ENCODE measurements at places on chromosomes 13 and 19.
A peak's percentile ranks its signal among the peaks of the same experiment; 100 is the strongest.

DNA sequence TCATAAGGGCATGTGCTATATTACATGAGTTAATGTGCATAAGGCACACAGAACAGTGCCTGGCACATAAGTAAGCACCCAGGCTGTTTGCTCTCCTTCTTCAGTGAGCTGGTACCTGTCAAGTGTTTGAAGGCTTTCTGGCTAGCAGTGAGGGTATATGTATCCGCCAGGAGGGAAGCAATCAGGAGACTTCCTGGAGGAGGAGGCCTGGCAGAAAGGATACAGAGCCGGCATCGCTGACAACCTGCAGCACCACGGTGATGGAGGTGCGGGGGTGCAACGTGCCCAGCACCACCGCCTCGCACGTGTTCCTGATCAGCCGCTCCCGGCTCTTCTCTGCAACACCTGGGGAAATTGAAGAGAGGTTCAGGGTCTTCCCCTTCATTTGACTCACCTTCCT is 5.5 kb downstream of the EXOSC5 start:
- DNase-seq: no peak

GRCh38 chr19:30324982-30325381 is 47.2 kb upstream of the ZNF536 start:
- no peak for DNase-seq

GRCh38 chr19:35715981-35716800 is 1.6 kb upstream of the KMT2B start:
- DNase-seq: no peak

DNA sequence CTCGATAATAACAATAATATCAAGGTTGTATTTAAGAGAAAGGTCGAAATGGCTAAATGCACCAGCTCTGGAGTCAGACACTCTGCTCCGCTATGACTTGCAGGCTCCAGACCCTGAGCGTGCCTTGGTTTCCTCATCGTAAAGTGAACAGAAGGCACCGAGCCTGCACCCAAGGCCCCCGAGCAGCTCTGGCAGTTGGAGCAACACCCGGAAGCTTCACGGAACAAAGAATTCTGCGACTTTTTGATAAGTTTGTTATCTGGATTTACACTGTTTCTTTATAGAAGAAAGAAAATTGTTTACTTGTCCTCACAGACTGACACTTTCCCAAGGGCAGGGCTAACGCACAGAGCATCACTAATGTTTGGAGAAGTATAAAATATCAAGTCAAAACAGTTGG is 4.4 kb downstream of the GRTP1 start:
- DNase-seq: no peak

GRCh38 chr19:982567-983170 is 1.5 kb upstream of the WDR18 start:
- peak; percentile 55 for DNase-seq

DNA sequence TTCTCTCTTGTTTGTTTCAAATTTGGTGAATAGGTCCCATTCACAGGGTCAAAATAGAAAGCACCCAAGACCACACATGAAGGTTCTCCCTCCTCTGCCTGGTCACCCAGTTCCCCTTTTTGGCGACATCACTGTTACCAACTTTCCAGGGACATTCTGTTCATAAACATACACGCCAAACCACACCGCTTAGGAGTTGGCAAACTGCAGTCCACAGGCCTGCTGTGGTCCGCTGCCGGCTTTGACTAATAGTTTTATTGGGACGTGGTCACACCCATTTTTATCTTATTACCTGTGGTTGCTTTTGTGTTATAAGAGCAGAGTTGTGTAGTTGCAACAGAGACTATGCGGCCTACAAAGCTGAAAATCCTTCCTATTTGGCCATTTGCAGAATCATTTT is 24.2 kb downstream of the UHRF1 start:
- DNase-seq: no peak

DNA sequence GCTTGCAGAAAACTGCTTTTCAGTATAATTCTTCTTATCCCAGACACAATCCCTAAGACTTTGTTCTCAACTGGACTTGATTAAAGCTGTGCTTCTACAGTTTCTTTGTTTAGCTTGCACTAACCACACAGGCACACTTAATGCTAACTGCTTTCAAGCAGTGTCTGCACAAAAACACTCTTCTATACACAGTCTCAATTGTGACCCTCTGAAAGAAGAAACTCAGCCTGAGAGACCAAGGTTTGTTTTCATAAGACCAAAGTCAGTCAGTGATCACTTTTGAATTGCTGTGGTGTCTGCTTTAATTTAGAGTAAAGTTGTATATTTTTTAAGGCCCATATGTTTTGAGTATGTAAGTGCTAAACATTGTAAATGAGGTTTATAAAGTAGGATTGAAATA is 431.2 kb downstream of the KCTD12 start:
- DNase-seq: no peak

GRCh38 chr13:23578411-23579071 is 8.3 kb downstream of the TNFRSF19 start:
- peak; percentile 19 for DNase-seq

GRCh38 chr19:54189145-54189734 is at the start of gene MBOAT7:
Gene MBOAT7, minus strand, starts transcription at chr19:54189580. Its CDS starts 1,072 bp downstream, at chr19:54188508.
- no peak for DNase-seq

- DNase-seq: no peak
Measured at GRCh38 chr13:21075011-21075378, 13.6 kb upstream of the LATS2 start.

GRCh38 chr19:29212356-29212647 is 649 bp downstream of the UQCRFS1 start:
- no peak for DNase-seq

DNA sequence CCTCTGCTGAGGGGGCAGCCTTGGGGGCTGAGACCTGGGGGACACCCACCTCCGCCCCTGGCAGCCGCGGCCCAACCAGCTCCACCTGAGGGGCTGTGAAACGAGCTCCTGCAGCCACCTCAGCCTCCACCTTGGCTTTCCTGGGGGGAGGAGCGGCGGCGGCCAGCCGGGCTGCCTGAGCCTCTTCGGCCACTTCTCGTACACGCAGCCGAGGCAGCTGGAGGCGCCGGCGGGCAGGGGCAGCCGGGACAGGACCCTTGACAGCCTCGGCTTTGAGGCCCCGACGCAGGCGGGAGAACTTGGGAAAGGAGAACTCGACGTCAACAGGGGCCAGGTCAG is 7.6 kb upstream of the HIPK4 start:
- DNase-seq: no peak

GRCh38 chr13:99331881-99332293 is 24.7 kb upstream of the GPR183 start:
- DNase-seq: no peak

- no peak for DNase-seq
Measured at GRCh38 chr13:113547238-113547971, 37.1 kb upstream of the TFDP1 start.

DNA sequence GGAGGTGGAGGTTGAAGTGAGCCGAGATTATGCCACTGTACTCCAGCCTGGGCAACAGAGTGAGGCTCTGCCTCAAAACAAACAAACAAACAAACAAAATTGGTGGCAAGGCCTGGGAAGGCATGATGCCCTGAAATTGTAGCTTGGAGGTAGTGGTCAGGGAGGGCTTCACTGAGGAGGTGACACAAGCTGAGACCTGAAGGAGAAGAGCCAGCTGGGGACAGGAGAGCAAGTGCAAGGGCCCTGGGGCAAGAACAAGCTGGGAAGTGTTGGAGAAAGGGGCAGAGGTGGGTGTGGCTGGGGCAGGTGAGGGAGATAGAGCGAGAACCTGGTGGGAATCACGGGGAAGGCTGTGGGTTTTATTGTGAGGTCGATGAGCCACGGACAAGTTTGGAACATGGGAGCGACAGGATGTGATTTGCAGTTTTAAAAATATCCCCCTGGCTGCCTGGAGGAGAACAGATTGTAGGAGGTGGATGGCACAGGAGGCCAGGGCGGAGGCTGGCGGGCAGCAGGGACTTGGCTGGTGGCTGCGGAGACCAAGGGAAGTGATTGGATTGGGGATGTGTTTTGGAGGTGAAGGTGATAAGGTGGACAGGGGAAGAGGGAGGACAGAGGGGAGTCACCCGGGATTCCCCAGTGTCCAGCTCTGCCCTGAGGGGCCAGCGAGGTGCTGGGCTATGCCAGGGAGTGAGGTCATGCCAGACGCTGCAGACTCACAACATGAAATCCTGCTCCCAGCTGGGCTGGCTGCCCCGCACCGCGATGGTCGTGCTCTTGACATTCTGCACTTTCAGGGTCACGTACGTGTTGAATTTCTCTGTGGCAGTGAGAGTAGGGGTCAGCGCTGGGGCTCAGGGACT is 14.0 kb downstream of the UNC13A start:
- no peak for DNase-seq

GRCh38 chr19:19514215-19514657 is 1.1 kb downstream of the TSSK6 start:
- no peak for DNase-seq

DNA sequence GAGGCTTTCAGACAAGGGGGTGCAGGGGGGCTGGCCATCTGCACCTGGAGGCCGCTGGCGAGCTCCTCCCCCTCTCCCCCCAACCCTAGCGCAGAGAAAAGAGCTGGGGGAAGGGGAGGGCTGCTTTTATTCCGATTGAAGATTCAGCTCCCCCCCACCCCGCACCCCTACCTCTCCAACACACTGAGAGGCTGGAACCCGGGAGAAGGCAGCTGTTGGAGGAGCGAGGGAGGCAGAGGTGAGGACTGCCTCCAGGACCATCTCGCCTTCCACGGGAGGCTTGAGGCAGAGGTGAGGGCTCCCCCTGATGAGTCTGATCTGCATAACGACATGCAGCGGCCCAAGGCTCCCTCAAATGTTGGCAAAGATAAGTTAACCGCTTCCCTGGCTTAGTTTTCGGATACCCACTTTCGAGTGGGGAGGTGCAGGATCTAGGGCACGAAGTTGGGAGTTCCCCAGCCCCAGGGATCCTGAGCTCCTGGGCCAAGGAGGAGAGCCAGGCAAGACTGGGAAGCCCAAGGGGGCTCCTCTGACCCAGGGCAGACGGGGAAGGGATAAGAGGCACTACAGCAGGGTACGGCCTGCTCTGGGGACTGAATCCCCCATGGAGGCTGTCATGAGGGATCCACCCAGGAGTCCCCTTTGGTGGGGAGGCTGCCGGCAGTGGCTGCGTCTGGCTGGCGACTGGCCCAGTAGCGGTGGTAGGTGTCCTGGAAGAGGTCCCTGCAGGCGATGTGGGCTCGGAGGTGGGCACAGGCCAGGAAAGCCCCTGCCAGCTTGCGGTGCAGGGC is 1.2 kb upstream of the NUMBL start:
- DNase-seq: no peak

- DNase-seq: no peak
Measured at GRCh38 chr19:53519446-53519845, 18.5 kb upstream of the ZNF331 start.

DNA sequence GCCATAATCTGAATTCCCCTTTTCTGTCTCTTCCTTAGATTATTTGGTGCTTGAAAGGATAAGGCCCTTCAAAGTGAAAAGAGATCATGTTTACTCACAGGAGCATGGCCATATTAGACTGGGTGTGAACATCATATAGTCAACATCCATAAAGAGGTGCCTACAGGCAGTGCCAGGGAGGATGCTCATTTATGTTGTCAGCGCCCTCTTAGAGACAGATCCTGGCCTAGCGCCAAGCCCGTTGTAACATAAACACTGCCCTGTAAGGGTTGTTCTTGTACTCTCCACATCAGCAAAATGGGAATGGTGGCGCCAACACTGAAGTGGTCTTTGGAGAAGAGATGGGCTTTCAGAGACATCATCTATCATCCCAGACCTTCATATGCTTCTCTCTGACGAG is 16.1 kb downstream of the PCDH8 start:
- no peak for DNase-seq

GRCh38 chr13:78133511-78133910 is 214.9 kb upstream of the EDNRB start:
- DNase-seq: no peak

DNA sequence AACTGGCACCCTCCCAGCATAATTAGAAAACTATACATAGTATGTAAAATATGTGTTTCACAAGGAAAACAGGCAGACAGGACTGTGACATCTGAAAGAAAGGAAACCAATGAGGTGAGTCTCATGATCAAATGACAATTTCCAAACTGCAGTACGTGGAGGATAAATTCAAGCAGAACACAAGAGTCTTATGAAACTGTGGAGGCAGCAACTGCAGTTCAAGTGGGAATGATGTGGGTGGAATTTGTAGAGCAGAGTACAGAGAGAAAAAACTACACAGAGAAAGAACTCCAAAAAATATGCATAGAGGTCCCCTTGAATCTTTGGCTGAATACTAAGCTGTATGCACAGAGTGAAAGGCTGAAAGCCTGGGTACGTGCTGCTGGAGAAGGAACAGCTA is 9.7 kb downstream of the SIGLEC6 start:
- no peak for DNase-seq

GRCh38 chr13:103734837-103735236 is 668.6 kb upstream of the SLC10A2 start:
- no peak for DNase-seq

- DNase-seq: no peak
Measured at GRCh38 chr13:59111751-59112171, 1052.0 kb downstream of the DIAPH3 start.

DNA sequence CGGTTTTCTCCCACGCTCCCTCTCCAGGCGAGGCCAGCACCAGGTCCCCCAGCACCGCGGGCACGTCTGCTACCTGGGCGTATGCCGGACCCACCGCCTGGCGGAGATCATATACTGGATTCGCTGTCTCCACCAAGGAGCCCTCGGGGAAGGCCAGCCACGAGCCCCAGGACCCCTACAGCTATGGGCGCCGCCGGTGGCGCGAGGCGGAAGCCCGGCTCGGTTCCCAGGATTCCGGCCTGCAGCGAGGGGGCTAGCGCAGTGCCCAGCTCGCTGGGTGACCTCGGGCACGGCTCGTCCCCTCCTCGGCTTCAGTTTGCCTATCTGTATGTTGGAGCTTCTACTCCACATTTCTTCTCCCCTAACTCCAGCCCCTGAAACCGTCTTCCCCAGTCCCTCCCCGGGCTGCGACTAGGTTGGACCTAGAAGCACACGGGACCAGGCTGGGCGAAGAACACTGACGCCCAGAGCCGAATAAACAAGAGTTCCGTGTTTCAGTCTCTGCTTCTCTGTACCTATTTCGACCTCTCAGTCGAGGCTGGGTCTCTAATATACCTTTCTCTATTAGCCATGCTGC is 749 bp upstream of the CPT1C start:
- DNase-seq: no peak

DNA sequence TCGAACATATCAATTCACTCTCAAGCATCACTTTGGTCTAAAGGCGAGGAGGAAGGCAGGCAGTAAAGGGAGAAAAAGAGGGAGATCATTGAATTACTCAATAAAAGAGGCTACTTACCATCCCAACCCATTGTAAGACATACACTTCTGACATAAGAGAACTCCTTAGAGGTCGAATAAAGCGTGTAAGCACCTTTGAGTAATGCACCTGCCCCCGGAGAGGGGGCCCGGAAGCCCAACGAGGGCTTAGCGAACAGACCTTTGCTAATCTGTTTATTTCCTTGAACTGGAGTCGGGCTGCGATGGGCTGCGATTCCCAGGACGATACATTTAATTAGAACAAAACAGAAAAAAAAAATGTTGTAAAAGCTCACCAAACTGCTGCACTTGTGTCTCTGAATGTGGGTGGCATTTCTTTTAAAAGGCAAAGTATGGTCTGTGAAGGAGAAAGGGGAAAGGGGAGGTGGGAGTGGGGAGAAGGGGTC is 3.0 kb downstream of the ZC3H4 start:
- DNase-seq: no peak

- no peak for DNase-seq
Measured at GRCh38 chr19:12783849-12784393, 7.4 kb upstream of the JUNB start.

GRCh38 chr19:292951-293350 is 1.7 kb upstream of the PLPP2 start:
- no peak for DNase-seq

GRCh38 chr19:13824703-13825102 is 29.5 kb downstream of the ZSWIM4 start:
- no peak for DNase-seq

- DNase-seq: no peak
Measured at GRCh38 chr19:30207357-30207756, 164.8 kb upstream of the ZNF536 start.
